ENCODE measurements at places on chromosomes 11 and 22. TPM values are rescaled to one million over a fixed set of nuclear protein-coding genes. Genes with fewer than 3 reads are reported as not detected.

Gene CRYBA4
- not detected for polyA plus RNA-seq

Gene DDI1
- not detected for polyA plus RNA-seq

Gene ZNF70
- polyA plus RNA-seq = 4.3 TPM

Gene WNT7B
- polyA plus RNA-seq = 24.9 TPM

Gene BDNF
- polyA plus RNA-seq = 1.9 TPM

Gene YWHAH
- polyA plus RNA-seq = 578 TPM

Gene MRGPRX3
- not detected for polyA plus RNA-seq

Gene TRMT2A
- 53.8 TPM for polyA plus RNA-seq

Gene CHRNA10
- polyA plus RNA-seq = 2.6 TPM

Gene SMIM35
- not detected for polyA plus RNA-seq

Gene SLC29A2
- polyA plus RNA-seq = 9.1 TPM

Gene EMID1
- polyA plus RNA-seq = 19.0 TPM

Gene KCNK4
- 7.8 TPM for polyA plus RNA-seq

Gene OR52J3
- not detected for polyA plus RNA-seq

Gene DCPS
- 13.4 TPM for polyA plus RNA-seq

Gene SEZ6L
- 115 TPM for polyA plus RNA-seq

Gene CELF1
- polyA plus RNA-seq = 168 TPM

Gene KCNQ1
- 3.0 TPM for polyA plus RNA-seq

Gene PNPLA3
- 8.8 TPM for polyA plus RNA-seq

Gene CALCA
- 12.9 TPM for polyA plus RNA-seq

Gene GPR83
- polyA plus RNA-seq = 3.6 TPM

Gene NCAM1
- 523 TPM for polyA plus RNA-seq

Gene CYP2R1
- 19.3 TPM for polyA plus RNA-seq

Gene CLMP
- polyA plus RNA-seq = 12.9 TPM

Gene CARD18
- polyA plus RNA-seq = not detected

Gene RASD2
- polyA plus RNA-seq = 11.8 TPM

Gene FXYD2
- polyA plus RNA-seq = 1.3 TPM

Gene SYT8
- polyA plus RNA-seq = not detected

Gene CFAP300
- 6.8 TPM for polyA plus RNA-seq

Gene ABCC8
- 24.1 TPM for polyA plus RNA-seq

Gene MOGAT2
- polyA plus RNA-seq = 0.29 TPM

Gene ADM
- 3.5 TPM for polyA plus RNA-seq

Gene RASL10A
- 5.2 TPM for polyA plus RNA-seq

Gene LUZP2
- 70.8 TPM for polyA plus RNA-seq

Gene FOLR1
- 3.4 TPM for polyA plus RNA-seq

Gene ST3GAL4
- polyA plus RNA-seq = 33.5 TPM

Gene OR51E2
- 0.26 TPM for polyA plus RNA-seq

Gene PHOX2A
- 1.7 TPM for polyA plus RNA-seq

Gene SDF2L1
- 16.6 TPM for polyA plus RNA-seq

Gene OR52K1
- polyA plus RNA-seq = 0.11 TPM

Gene FIBIN
- polyA plus RNA-seq = 97.6 TPM

Gene CCDC83
- polyA plus RNA-seq = not detected

Gene CARS1
- 54.2 TPM for polyA plus RNA-seq

Gene C11orf86
- 0.29 TPM for polyA plus RNA-seq

Gene CNIH2
- 248 TPM for polyA plus RNA-seq

Gene SHANK3
- 32.2 TPM for polyA plus RNA-seq

Gene CBX6
- polyA plus RNA-seq = 70.0 TPM

Gene CRYBB2
- 0.77 TPM for polyA plus RNA-seq

Gene YAP1
- polyA plus RNA-seq = 58.5 TPM

Gene MMP7
- polyA plus RNA-seq = not detected

Gene ACTN3
- 0.39 TPM for polyA plus RNA-seq

Gene MOV10L1
- polyA plus RNA-seq = 4.9 TPM

Gene NAALADL1
- polyA plus RNA-seq = 8.1 TPM

Gene SPECC1L
- 38.2 TPM for polyA plus RNA-seq

Gene SLC22A12
- not detected for polyA plus RNA-seq

Gene DDIAS
- polyA plus RNA-seq = 5.0 TPM

Gene C22orf31
- not detected for polyA plus RNA-seq

Gene ST14
- polyA plus RNA-seq = 2.8 TPM

Gene TMEM258
- polyA plus RNA-seq = 181 TPM

All from spinal cord (tissue), 10 donors.